Stimulated activated CD8-positive, alpha-beta memory T cell treated with anti-CD3 and anti-CD28 coated beads, Interleukin-12 subunit alpha, Interleukin-12 subunit beta, amount 100 ng/mL, for 1 hour (primary cell): ENCODE measurements at places on chromosomes 1 and 21.

DNA sequence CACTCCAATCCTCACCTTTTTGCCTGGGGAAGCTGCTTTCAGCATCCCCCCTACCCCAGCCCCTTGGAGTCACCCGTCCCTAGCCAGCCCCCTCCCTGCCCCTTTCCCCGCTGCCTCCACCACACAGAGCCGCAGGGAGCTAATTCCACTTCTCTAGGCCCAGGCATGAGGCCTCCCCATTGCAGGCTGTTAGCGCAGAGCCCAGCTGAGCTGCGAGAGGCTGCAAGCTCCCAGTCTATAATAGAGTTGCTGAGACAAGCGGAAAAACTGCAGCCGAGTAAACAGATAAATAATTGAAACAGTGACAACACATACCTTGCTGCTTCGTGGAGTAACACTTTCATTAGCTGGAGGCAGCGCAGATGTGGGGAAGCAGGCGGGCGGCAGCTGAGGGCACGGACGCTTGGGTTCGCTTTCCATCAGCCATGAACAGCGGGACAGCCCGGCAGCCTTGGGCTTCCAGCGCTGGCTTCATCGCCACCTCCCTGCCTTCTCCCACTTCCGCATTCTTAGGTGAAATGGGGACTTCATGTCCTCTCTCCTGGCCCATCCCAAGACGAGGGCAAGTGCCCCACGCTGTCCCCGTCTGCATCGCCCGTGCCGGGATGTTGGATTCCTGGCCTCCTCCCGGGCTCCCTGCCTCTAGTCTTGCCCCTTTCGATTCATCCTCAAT, 183.3 kb downstream of the IGSF21 start:
- DNase-seq, result no peak

- no peak for DNase-seq
Observed at GRCh38 chr1:206979379-206980043, 9.3 kb upstream of the FCAMR start.

- DNase-seq, result no peak
Observed at GRCh38 chr1:86993269-86993985, 79.0 kb downstream of the HS2ST1 start.

GRCh38 chr1:184562806-184563205, 176.0 kb downstream of the C1orf21 start:
- DNase-seq, result no peak

- no peak for DNase-seq
Observed at GRCh38 chr1:30955448-30956015, 47.0 kb upstream of the SDC3 start.

DNA sequence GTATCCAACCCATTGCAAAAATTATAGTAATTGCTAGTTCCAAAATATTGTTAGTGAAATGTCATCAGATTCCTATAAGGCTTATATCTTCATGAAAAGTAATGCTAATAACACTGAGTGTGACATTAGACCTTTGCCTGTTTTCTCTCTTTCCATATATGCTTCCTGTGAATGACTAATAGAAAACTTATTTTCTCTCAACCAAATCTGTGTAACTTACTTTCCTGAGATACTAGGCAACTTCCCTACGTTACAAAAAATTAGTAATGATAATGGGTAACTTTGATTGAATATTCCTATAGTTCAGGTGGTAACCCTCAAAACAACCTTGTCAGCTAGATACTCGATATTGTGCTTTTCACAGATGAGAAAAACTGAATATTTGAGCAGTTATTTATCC, 124.2 kb upstream of the HNRNPU start:
- DNase-seq, result no peak

DNA sequence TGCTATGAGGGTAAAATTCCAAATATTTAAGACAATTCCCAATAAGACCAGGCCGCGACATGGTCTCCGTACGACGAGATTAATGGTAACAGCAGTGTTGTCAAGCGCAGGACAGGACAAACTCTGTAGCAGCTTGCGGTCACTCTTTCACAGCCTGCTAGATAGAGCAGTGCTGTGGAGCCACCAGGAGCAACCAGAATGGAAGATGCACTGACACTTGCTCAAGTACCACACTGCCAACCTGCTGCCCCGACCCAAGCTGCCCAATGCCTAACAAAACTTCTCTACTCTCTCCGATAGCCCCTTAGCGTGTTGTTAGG, 636 bp downstream of the WARS2 start:
- no peak for DNase-seq

- peak; percentile 45 for DNase-seq
Observed at GRCh38 chr1:13702425-13703127, 2.6 kb downstream of the PRDM2 start.

DNA sequence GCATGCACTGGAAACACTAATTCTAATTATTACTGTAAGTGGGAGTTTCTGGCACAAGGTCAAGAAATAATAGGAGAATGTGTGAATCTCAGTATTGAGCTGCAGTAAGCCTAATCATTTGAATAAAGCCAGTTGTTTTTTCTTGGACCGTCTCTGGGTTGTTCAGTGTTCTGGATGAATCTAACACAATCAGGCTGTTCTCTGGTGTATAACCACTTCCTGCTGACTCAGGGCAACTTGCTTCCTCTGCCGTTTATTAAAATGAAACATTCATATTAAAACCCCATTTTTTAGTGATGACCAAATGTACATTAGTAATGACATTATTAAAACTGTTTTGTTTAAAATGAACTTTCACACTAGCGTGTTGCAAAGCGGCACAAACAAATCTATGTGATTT, 273.1 kb upstream of the SNX7 start:
- no peak for DNase-seq

DNA sequence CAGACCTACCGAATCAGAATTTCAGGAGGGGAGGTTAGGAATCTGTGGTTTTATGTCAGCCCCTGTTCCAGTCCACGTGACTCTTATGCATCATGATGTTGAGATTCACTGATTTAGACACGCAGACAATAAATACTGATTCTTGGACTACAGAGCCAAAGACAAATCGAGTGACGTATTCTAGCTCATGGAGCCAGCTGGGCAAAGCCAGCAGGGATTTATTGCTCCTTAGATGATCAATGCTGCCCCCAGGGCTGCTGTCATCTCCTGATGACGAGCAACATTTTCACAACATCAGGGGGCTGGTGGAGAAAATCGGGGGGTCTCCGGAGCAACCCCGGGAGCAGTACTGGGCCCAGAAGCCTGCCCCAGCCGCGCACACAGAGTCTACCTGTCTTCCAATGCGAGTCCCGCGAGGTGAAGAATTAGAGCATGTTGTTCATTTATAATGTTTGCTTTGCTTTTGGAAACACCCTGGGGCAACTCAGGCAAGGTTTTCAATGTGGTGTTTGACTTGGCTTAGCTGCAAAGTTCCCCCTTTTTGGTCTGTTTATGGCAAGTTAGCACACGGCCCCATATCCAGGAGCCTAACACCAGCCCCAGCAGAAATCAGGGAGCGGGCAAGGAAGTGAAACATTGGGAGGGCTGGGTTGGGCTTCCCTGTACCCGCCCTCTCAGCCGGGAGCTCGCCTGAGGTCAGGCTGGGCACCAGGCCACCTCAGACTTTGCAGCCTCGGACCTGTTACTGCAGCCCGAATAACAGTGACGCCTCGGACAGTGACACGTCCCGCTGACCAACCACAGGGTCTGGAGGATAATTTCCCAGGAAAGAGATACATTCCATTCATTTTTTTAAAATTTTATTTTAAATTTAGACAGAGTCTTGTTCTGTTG, 19.9 kb upstream of the CLDN14 start:
- no peak for DNase-seq

DNA sequence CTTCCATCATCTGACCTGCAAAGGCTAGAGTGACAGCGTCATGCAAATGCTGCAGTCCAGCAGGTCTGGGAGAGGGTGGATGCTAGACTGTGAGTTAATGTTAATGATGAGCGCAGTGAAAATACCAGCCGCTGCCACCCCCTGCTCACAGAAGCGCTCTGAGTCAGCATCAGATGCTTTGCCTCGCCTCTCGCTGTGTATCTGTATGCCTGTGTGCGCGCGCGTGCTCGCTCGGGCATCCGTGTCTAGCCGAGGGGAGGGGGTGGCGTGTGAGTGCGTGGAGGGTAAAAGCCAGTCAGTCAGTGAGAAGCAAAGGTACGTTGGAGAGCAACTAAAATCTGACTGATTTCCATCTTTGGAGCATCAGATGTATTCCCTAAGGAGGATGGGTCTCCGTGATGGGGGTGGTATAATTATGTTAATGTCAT, 858.7 kb downstream of the USP25 start:
- no peak for DNase-seq

DNA sequence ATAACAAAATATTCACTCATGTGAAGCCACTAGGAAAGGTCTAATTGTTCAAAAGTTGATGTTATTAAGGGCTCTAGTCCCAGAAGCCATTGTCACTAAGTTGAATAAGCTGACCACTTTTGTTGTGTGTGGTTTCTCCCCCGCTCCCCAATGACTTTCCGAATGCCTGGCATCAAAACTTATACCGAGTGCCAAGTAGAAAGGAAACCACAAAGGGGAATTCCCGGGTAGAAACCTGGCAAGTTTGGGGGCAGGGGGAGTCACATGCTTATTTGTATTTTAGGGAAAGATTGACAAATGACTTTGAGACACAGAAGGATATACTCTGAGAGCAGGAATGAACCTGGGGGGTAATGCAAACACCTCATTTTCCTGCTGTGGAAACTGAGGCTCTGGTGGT, 154.1 kb downstream of the TGFBR3 start:
- DNase-seq, result peak; percentile 17

DNA sequence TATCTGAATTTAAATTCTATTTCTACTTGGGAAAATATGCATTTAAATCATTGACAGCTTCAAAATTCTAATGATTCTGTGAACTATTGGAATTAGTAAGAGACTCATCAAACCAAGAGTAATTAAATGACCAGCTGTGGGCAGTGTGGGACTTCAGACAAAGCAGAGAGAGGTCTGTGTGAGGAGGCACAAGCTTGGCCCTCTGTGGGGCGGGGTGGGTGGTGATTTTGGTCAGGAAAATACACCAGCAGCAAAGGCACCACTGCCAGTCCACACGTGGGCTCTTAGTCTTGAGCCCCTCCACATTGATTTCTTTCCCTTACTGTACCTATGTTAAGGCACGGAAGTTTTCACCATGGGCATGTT, 39.2 kb upstream of the RAB4A start:
- DNase-seq, result no peak

DNA sequence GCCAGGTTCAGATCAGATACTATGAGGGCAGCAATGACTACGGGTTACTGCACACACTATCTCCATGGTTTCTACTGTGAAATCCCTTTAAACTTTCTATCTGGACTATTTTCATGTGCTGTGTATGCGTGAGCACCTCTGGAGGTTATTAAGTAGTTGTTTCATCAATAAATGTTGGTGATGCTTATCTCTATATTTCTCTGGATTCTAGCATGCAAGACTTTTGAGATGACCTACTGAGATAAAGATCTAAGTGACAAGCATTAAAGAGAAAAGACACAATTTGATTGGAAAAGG, 194.0 kb downstream of the NRIP1 start:
- DNase-seq, result no peak

GRCh38 chr1:86277936-86278335, 118.2 kb downstream of the ODF2L start:
- DNase-seq, result no peak

GRCh38 chr1:242017580-242018233, 18.8 kb upstream of the MAP1LC3C start:
- DNase-seq, result peak; percentile 10

DNA sequence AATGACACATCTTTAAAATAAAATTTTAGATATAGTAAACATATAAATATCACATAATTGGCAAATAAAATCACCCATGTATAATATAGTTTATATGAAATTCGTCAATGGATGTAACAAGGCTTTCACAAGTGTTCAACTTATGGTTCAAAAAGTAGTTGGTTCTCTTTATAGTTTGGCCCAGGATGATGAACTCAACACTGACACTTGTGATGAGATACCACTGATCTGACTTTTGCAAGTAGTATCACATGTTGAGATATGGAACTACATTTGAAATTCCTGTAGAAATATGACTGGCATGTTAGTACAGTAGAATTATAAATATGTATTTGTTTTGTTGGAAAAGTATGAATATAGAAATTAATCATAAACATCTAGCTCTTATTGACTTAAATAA, 1.8 kb downstream of the TNNI3K start:
- DNase-seq, result no peak

- DNase-seq, result no peak
Observed at GRCh38 chr1:72547412-72547811, 265.1 kb upstream of the NEGR1 start.

- no peak for DNase-seq
Observed at GRCh38 chr1:26945728-26946127, 14.5 kb downstream of the KDF1 start.

GRCh38 chr21:39022863-39023693, 160.2 kb downstream of the PSMG1 start:
- no peak for DNase-seq

GRCh38 chr21:16046656-16047330, 317.0 kb downstream of the USP25 start:
- DNase-seq, result no peak

- DNase-seq, result no peak
Observed at GRCh38 chr1:21573971-21574465, 64.8 kb downstream of the ALPL start.

GRCh38 chr1:175578425-175578824, 165.0 kb downstream of the TNR start:
- DNase-seq, result no peak
